ENCODE measurements at places on chromosomes 16 and 17. TPM values are rescaled to one million over a fixed set of nuclear protein-coding genes. Genes with fewer than 3 reads are reported as not detected.

HBM gene
- not detected for total RNA-seq

ZSWIM7 gene
- total RNA-seq: 11.2 TPM

PLD6 gene
- total RNA-seq: 9.3 TPM

DPEP3 gene
- not detected for total RNA-seq

ITGA2B gene
- total RNA-seq: 1.4 TPM

ALDH3A1 gene
- total RNA-seq: not detected

GNG13 gene
- not detected for total RNA-seq

- H3K27me3 ChIP-seq: no peaks in the 10 kb centered on the region
- H3K4me1 ChIP-seq: no peaks in the 10 kb centered on the region
- no peak overlapping the region for H3K27ac ChIP-seq
These were observed 1096.1 kb upstream of the EEF2KMT start for GRCh38 chr16:6193718-6194117.

DNA sequence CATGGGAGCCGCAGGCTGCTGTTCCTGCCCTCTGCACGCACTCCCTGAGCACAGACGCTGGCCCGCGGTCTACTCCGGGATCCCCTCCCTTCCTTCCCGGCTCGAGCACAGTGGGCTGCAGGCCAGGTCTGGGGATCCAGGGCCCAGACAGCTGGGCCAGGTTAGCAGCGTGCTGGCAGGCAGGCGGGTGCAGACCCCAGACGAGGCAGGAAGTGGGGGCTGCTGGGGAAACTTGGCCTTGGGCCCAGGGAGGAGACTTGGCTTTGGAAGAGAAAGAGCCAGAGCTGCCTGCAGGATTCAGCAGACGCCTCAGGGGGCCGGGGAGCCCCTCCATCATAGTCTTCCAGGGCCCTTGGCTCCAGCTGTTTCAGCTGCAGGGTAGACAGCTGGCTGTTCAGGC is 30.2 kb upstream of the ABCC3 start:
- no peak overlapping the region for H3K4me3 ChIP-seq
- peaks cover 18% of the 10 kb centered on the region for H3K27me3 ChIP-seq
- DNase-seq: no peak
- H3K4me1 ChIP-seq: no peaks in the 10 kb centered on the region
- no peaks in the 10 kb centered on the region for H3K36me3 ChIP-seq

DNA sequence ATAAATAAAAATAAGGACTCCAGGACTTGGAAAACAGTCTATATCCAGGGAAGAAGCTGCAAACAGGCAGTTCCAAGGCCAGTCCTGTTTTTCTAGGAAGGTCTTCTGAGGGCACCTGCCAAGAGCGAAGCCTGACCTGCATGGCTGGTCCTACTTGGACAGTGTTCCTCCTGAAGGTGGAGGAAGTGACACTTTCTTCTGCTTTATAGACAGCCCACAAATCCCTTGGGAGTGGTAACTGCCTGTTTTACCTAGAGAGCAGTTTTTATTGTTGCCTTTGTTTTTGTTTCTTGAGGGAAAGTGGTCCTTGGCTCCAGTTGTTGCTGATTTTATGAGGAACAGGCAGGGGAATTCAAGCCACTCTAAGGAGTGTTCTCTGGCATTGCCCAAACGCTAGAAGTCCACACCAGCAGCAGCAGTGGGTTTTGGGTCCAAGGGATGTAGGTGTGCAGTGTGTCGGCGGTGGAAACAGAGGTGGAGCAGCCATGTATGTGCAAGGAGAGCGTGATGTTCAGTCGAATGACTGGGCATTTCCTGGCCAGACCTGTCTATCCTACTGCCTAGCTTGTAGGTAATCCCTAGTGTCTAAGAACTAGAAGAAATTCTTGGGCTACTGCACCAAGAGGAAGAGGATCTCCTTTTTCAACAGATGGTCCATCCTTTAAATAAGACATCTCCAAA is 35.3 kb downstream of the LDHD start:
- DNase-seq: no peak
- no peak overlapping the region for H3K27ac ChIP-seq
- no peak overlapping the region for H3K4me3 ChIP-seq
- H3K27me3 ChIP-seq: no peaks in the 10 kb centered on the region
- peaks cover 20% of the 10 kb centered on the region for H3K4me1 ChIP-seq

GRCh38 chr17:9006175-9006767 is 15.0 kb upstream of the NTN1 start:
- no peak overlapping the region for H3K4me3 ChIP-seq
- DNase-seq: no peak
- no peaks in the 10 kb centered on the region for H3K36me3 ChIP-seq
- peaks cover 16% of the 10 kb centered on the region for H3K4me1 ChIP-seq
- H3K27ac ChIP-seq: no peak overlapping the region

GRCh38 chr17:61361084-61361483 is 38.6 kb upstream of the TBX2 start:
- no peak for DNase-seq
- H3K27ac ChIP-seq: no peak overlapping the region
- no peaks in the 10 kb centered on the region for H3K36me3 ChIP-seq
- no peaks in the 10 kb centered on the region for H3K27me3 ChIP-seq
- no peak overlapping the region for H3K4me3 ChIP-seq

DNA sequence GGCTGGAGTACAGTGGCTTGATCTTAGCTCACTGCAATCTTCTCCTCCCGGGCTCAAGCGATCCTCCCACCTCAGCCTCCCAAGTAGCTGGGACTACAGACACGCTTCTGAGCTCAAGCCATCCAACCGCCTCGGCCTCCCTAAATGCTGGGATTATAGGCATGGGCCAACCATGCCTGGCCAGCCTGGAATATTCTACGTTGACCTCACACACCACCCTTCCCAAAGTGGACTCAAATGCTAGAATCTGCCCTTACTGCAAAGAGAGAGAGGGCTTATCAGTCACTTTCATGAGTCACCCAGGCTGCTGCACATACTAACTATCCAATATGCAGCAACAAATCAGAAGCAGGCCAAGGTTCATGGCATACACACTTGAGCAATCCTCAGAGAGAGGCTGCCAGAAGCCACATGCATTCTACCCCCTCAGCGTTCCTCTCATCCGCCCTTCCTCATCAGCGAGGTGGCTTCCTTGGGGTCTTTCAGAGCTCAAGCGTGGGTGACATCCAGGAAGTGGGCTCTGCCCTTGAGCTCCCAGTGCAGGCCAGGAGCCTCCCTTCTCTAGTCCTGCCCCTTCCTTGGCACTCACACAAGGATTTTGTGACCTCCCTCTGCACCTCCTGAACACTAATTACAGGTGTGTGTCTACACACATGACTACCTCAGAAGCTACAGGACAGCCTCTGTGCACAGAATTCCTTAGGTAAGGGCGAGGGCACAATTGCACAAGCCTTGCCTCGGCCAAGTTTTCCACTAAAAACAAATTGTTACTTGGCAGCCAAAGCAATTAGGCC is 24.8 kb upstream of the SIAH1 start:
- peaks cover 8% of the 10 kb centered on the region for H3K27me3 ChIP-seq
- peaks cover 6% of the 10 kb centered on the region for H3K4me1 ChIP-seq
- no peaks in the 10 kb centered on the region for H3K36me3 ChIP-seq

DNA sequence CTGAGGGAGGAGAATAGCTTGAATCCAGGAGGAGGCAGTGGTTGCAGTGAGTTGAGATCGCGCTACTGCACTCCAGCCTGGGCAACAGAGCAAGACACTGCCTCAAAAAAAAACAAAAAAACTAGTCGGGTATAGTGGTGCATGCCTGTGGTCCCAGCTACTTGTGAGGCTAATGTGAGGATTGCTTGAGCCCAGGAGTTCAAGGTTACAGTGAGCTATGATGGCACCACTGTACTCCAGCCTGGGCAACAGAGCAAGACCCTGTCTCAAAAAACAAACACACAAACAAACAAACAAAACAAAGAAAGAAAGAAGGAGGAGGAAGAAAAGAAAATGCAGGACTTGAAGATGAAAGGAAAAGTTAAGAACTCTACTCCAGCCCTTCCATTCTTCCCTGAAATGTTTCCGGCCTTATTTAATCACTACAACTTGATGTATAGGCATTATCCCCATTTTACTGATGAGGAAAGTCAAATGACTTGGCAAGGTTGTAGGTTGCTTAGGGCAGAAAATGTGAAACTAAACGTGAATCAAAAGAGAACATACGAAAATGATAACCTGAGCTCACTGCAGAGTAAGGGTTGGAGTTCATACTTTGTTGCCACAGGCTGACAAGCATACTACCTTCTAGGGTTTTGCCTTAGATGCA is 30.0 kb downstream of the PSME3IP1 start:
- no peaks in the 10 kb centered on the region for H3K27me3 ChIP-seq
- no peak for DNase-seq
- peaks cover 43% of the 10 kb centered on the region for H3K36me3 ChIP-seq
- no peak overlapping the region for H3K4me3 ChIP-seq

- H3K27me3 ChIP-seq: no peaks in the 10 kb centered on the region
- peak; percentile 91 for DNase-seq
- H3K4me1 ChIP-seq: peaks cover 26% of the 10 kb centered on the region
- no peak overlapping the region for H3K27ac ChIP-seq
These were observed 44.3 kb downstream of the TBC1D16 start for GRCh38 chr17:79991140-79991923.

DNA sequence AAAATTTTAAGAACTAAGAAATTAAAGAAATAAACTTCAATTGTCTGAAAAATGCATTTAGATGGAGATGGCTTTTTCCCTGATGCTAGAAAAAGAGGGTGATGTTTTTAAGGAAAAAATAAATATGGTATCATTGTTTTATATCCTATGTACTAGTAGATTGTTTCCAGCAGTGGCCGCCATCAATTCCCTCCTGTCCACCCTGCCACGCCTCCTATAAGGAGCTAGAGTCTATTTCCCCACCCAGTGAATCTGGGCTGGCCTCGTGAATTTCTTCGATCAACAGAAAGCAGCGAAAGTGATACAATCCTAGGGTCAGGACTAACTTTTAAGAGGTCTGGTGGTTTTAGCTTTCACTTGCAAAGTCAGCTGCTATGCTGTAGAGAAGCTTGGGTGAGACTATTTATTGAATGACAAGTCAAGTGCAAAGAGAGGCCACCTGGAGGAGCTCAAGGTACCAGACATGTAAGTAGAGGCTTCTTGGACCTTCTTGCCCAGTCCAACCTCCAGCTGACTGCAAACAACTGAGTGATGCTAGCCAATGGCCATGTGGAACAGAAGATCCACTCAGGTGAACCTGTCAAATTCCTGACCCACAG is 80.9 kb upstream of the MTMR4 start:
- H3K27me3 ChIP-seq: no peaks in the 10 kb centered on the region
- DNase-seq: no peak
- no peak overlapping the region for H3K27ac ChIP-seq
- H3K36me3 ChIP-seq: no peaks in the 10 kb centered on the region
- no peak overlapping the region for H3K4me3 ChIP-seq

DNA sequence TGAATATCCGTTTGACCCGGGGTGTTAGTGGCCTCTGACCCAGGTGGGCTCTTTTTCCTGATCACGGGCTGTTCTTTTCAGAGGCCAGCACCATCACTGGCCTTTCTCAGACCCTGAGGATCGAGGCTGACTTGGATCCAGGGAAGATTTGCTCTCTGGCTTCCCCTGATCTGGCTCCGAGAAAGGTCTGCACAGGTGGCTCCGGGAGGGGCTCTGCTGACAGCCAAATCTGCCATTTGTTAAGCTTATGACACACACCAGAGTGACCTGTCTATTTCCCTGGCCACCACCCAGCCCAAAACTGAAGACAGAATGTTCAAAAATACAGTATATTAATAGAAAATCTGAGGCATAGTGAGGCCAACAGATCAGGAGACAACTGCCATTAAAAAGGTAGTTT is 221.8 kb upstream of the TNRC6C start:
- no peak overlapping the region for H3K27ac ChIP-seq
- no peak overlapping the region for H3K4me3 ChIP-seq
- peaks cover 3% of the 10 kb centered on the region for H3K36me3 ChIP-seq
- H3K4me1 ChIP-seq: no peaks in the 10 kb centered on the region

DNA sequence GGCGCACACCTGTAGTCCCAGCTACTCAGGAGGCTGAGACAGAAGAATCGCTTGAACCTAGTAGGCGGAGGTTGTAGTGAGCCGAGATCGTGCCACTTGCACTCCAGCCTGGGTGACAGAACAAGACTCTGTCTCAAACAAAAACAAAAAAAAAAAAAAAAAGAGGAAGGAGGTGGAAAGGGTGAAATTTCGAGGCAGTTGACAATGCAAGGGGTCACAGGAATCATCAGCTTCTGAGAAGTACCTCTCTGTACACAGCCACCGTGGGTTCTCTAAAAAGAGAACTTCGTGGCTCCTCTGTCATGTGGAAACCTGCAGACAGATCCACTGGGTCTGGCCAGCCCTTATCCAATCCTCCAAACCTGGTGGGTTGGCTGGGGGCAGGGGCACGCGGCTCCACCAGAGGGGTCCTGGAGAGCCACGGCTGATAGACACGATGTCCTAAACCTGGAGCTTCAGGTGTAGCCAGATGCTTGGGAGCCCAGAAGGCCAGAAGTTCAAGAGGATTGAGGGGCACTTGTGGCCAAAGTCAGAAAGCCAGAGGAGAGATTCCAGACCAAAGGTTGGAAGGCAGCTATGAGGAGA is 540 bp upstream of the CD300LF start:
- peaks cover 8% of the 10 kb centered on the region for H3K27me3 ChIP-seq
- no peak for DNase-seq
- H3K27ac ChIP-seq: no peak overlapping the region
- no peak overlapping the region for H3K4me3 ChIP-seq
- no peaks in the 10 kb centered on the region for H3K36me3 ChIP-seq

DNA sequence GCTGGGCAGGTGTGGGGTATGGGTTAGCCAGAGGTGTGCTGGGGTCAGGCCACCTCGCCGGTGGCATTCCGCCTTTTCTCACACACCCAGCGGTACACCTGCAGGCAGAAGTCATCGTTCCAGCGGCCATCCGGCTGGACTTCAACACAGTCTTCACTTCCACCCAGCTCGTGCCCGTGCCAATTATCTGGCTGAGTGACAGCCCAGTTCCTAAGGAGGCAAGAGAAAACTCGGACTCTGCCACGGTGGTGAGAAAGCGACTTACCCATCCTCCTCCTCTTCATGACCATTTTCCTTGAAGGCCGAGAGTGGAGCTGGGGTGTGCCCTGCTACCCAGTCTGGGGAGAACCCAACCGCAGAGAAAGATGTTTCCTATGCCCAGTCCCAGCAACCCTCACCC is 13.1 kb downstream of the ASGR2 start:
- no peak overlapping the region for H3K27ac ChIP-seq
- no peak for DNase-seq
- no peak overlapping the region for H3K4me3 ChIP-seq
- no peaks in the 10 kb centered on the region for H3K36me3 ChIP-seq
- H3K4me1 ChIP-seq: no peaks in the 10 kb centered on the region

DNA sequence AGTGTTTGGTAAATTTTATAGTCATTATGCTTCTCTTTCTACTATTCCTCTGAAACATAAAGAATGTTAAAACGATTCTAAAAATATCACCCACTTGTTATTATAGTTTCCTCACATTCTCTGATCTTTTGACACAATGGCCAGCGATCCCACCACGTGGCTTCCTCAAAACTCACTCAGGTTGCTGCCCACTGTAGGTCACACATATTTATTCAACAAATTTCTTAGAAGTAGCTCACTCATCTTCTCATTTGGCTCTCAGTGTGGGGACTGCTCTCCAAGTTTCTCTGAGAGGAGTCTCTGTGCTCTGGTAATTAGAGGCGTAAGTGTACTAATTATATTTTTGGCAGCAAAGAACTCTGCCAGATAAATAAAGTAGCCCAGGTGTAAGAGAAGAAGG is 465.4 kb downstream of the CDH11 start:
- no peaks in the 10 kb centered on the region for H3K27me3 ChIP-seq

- peaks cover 17% of the 10 kb centered on the region for H3K36me3 ChIP-seq
- DNase-seq: no peak
- H3K4me1 ChIP-seq: peaks cover 4% of the 10 kb centered on the region
- H3K27ac ChIP-seq: no peak overlapping the region
- no peak overlapping the region for H3K4me3 ChIP-seq
These were observed 33.7 kb upstream of the ALDH3A2 start for GRCh38 chr17:19614900-19615299.
